ENCODE measurements at places on chromosomes 3 and 15. TPM values are rescaled to one million over a fixed set of nuclear protein-coding genes. Genes with fewer than 3 reads are reported as not detected.

The MAGI1 gene
- not detected for polyA plus RNA-seq

The ADAMTS17 gene
- polyA plus RNA-seq = 4.8 TPM

The PLAAT1 gene
- polyA plus RNA-seq = not detected

The NFKBIZ gene
- 13.2 TPM for polyA plus RNA-seq

The CPN2 gene
- not detected for polyA plus RNA-seq

The SACM1L gene
- 39.1 TPM for polyA plus RNA-seq

The TMEM207 gene
- polyA plus RNA-seq = not detected

The EAF1 gene
- 8.9 TPM for polyA plus RNA-seq

DNA sequence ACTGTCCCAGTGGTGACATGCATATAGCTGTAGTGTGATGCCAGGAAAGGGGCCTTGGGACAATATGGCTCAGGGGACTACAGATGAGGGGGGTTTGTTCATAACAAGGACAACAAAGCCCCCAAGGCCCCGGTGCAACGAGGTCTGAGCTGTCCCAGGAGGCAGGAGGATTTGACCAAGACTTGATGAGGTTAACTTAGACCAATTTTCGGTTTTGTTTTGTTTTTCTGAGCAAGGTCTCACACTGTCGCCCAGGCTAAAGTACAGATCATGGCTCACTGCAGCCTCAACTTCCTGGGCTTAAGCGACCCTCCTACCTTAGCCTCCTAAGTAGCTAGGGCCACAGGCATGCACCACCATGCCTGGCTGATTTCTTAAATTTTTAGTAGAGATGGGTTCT is 23.8 kb downstream of the EFCAB12 start:
- no peak for DNase-seq

DNA sequence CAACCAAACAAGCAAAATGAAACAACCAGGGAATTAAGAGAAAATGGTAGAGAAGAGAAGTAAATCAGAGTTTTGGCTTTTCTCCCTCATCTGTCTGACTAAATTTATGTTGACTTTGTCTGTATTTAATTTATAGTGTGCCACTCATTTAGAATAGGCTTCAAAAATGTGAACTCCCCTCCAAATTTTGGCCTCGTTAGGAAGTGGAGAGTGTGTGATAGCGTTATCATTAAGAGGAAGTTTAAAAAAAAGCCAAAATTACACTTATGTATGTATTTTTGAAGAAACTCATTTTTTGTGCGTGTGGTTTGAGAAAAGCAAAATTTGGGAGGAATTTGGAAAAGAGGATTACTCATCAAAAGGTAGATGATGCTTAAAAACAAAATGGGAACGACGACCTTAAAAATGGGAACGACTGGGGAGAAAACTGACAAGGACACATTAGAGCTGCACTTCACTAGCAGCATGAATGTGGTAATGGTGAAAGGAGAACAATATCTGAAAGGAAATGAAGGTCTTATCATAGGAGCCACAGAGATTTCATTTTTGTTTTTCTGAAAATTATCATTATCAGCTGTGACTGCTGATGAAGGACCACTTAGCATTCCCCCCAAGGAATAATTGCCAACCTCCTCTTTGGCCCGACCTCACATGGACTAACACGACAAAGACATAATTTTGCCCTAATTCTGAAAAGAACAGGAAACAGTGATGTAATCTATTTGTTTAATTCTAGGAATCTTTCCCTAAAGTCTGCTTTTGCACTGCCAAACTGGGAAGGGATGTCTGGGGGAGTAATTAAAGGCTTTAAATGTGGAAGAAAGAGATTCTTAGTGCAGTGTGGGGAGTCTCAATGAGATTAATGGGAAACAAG is 163.2 kb upstream of the P2RY1 start:
- no peak for DNase-seq

DNA sequence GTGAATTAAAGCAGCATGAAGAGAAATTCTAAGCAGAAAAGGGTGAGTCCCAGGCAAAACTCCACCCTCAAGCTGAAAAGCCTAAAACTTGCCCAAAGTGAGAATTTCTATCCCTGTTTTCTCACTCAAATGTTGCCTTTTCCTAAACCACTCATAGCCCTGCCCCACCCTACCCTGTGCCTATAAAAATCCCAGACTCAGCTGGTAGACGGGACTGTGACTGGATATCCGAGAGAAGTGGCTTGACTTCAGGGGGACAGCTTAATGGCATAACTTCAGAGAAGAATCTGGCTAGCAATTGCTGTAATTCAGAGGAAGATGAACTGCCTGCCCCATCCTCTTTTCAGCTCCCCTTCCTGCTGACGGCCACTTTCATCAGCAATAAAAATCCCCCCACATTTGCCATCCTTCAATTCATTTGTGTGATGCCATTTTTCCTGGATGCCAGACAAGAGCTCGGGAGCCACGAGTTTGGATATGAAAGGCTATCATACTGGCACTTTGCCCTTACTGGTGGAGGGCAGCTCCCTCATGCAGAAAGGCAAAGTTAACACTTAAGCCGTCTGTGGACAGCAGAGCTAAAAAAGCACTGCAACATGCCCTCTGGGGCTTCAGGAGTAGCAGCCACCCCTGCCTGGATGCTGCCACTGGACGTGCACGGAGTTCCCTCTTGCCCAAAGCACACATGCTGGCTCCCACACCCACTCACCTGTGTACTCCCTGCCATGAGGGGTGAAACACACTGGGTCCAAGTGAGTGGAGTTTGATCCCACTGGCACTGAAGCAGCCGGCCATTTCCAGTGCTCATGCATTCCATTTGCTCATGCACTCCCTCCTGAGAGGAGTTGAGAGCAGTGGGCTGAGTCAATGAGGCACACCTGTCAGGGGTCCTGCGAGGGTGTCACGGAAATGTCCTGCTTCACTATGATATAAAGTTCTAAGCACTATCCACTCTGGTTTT is 670.6 kb downstream of the PLOD2 start:
- DNase-seq = no peak

DNA sequence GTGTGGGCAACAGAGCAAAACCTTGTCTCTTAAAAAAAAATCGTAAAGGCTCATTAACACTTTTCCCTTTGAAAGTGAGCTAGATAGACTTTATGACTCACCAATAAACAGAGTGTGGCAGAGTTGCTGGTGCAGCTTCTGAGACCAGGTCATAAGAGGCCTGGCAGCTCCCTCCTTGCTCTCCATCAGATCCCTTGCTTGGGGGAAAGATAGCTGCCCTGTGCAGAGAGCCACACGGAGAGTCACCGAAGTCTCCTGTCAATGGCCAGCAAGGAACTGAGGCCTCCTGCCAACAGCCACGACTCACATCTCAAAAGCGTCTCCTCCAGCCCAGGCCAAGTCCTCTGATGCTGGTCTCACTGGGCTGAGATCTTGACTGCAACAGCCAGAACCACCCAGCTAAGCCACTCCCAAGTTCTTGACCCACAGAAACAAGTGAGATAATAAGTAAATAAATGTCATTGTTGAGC is 8.7 kb upstream of the GP9 start:
- DNase-seq = no peak

DNA sequence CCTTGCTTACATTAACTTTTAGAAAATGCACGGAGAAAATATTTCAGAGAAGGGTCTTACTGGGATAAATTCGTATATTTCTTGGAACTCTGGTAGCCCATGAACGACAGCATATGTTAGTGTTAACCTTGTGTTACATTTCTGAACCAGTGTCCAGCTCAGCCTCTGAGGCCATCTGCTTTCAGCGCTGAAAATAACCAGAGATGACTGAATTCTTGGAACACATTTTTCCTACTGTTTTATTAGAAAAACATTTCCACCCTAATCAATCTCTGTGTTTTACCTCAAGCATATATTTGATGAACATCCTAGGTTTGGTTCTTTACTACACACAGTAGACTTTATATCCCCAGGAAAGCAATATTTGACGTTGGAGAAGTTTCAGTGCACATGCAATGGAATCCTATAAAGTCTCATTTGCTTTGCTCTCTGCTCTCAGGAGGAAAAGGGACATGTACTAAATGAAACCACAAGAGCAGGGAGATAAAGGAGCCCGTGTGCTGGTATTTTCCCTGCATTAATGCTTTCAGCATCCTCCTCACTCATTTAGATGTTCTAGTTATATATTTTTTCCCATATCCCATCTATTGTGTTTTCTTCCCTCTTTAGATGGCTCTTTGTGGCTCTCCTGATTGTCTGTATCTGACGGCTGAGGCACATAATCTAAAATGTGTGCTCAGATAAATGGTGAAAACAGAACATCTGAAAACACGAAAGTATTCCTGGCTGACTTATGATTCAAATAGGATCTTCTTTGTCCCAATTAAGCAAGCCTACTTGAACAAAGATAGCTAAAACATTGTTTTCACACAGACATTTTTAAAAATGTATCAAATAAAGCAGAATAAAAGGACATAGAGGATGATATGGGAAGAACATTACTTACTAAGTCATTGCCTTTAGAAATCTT is 151.7 kb upstream of the KCNMB2 start:
- DNase-seq = no peak

- no peak for DNase-seq
These were observed 8.1 kb downstream of the NKTR start for GRCh38 chr3:42608581-42608980.

- no peak for DNase-seq
These were observed 22.7 kb upstream of the ZNF639 start for GRCh38 chr3:179299999-179300613.

GRCh38 chr3:178562143-178562946 is 26.1 kb downstream of the KCNMB2 start:
- no peak for DNase-seq

DNA sequence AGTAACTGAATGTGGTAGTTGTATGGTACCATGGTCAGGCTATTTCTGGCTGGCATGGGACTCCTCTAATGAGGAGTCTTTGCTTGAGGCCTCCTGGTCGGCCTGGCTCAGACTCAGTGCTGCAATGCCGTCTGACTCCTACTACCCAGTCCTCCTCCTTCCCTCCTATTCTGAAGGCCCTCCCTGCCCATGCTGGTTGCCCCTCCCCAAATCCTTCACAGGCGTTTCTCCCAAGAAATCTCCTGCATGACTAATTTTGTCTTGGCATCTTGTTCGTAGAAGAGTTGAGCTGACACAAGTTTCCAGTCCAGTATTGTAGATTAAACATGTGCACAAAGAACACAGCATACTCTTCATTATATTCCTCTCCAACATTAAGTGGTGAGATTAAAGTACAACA is 115.5 kb downstream of the NFKBIZ start:
- DNase-seq = no peak

DNA sequence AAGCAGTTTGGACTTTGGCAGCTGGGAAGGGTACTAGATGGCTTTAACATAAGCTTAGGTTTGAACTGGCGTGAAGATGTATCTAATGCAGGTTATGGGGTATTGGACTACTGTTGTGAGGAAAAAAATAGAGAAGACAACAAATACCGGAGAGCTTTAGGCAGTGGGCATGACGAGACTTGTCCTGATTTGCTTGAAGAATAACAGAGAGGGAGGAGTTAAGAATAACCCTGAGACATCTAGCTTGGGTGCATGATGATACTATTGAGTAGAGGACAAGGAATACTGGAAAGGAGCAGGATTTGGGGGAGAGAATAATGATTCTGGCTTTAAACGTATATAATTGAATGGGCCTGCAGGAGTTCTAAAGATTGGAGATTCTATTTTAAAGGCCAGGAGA is 249.5 kb upstream of the AZI2 start:
- DNase-seq = no peak

GRCh38 chr15:94250801-94251200 is 19.4 kb downstream of the MCTP2 start:
- DNase-seq = no peak

- no peak for DNase-seq
These were observed 12.4 kb downstream of the RTF1 start for GRCh38 chr15:41429003-41429890.

GRCh38 chr3:11230832-11231231 is 41.4 kb upstream of the ATG7 start:
- DNase-seq = no peak

- DNase-seq = no peak
These were observed 7.0 kb upstream of the THBS1 start for GRCh38 chr15:39573844-39574243.

GRCh38 chr15:92091155-92091734 is 237.7 kb downstream of the SLCO3A1 start:
- DNase-seq = no peak

DNA sequence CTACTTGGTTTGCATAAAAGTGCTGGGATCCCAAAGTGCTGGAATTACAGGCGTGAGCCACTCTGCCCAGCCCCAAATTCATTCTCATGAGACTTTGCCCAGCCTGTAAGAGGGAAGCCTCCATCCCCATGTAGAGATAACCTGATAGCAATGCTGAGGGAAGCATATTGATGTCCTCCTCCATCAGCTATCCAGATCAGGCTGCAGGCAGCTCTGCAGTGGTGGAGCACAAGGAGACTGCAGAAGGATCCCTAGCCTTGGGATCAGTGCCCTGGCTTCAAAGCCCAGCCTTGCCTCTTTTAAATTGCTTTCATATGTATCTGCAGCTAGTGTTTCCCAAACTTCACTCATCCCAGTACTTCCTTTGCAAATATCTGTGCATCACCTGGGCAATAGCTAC is 32.7 kb downstream of the MECOM start:
- no peak for DNase-seq

- no peak for DNase-seq
These were observed 12.6 kb downstream of the KPNA1 start for GRCh38 chr3:122502139-122502538.

Data from CD4-positive, alpha-beta memory T cell (primary cell).